ENCODE measurements at places on chromosomes 11 and 22.
A peak's percentile ranks its signal among the peaks of the same experiment; 100 is the strongest.

- no peak for DNase-seq
These were observed 46.2 kb upstream of the A4GALT start for GRCh38 chr22:42766860-42767259.

DNA sequence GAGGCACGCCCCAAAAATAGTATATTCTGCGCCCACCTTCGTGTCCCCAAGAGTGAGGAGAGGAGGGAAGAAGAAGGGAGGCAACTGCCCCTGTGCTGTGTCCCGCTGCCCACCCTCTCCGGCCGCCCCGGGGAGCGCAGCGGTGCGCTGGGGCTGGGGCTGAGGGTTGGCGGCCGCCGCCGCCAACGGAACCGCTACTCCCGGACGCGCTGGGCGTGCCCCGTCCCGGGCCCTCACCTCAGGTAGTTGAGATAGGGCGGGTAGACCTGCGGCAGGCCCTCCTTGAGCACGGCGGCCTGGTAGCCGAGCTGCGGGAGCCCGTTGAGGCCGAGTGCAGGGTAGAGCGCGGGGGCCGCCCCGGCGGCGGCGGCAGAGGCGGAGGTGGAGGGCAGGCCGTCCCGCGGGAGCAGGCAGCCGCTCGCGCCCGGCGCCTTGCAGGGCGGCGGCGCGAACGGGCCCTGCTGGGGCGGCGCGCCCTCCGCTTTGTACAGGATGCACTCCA, 2.4 kb downstream of the PGR start:
- DNase-seq = no peak

DNA sequence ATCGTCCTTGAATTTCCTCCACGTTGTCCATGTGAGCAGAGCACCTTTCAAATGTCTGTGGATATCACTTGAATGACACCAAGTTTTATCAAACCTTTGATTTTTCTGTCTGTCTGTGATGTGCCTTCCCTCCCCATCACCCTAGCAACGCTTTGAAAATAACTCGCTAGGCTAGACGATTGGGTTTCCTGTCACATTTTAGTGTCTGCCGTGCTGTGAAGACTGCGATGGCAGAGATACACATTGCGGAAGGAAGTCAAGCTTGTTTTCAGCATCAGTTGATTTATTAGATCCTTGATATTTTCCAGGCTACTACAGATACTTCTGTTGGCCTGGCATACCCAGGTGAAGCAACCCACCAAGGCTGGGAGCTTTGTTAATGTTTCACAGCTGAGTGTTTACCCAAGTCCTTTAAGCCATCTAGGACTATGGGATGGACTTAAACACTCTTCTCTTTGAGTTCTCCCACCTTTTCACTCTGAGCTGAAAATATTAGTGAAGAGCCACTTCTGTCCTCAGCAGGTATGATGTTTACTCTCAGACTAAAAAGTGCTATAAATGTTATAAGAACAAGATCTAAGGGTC, 93.6 kb upstream of the CD44 start:
- peak; percentile 64 for DNase-seq

- DNase-seq = peak; percentile 54
These were observed 912 bp downstream of the KREMEN1 start for GRCh38 chr22:29073618-29074275.

DNA sequence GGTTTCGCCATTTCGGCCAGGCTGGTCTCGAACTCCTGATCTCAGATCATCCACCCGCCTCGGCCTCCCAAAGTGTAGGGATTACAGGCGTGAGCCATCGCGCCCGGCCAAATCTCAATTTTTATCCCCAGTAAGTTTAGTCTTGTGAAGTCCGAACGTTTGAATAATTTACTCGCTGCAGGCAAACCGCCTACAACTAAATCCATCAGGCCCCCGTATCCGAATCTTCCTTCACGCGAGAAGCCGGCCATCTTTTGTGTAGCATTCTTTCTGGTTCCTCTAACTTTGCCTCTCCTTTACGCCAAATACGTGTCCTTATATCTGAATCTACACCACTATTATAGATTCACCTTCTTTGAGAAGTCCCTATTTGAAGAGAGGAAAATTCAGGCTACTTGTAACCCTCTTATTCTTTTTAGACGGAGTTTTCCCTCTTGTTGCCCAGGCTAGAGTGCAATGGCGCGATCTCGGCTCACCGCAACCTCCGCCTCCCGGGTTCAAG, 581 bp upstream of the EIF3L start:
- peak; percentile 53 for DNase-seq

DNA sequence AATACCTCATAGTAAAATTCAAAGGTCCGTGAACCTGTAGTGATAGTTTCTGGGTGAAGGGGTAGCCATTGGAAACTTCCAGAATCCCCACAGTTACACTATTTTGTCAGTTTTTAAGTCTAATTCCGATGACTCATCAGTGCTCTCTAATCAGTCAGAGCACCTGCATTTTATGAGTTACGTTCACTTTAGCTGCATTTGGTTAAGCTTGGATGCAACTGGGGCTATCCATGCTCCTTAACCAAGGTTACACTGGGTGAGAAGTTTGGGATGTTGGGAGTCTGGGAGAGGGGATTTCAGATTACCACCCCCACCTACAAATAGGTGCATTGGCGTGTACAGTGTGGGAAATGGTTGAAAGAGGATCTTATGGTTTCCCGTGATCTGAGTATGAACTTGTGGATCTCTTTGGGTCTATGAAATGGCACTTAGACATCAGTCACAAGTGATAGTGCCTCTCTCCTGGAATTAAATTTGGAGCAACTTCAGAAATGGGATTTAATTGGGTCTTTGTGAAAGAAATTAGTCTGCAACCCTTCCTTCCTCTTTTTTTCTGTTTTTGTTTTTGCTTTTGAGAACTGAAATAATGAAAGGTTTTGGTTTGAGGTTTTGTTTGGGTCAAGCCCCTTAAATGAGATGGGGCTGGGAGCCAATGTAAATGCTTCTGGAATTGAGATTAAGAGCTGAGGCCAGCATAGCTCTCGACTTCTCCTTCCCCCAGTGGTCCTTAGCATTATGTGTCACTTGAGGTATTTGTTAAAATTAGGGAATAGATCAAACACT, 31.5 kb downstream of the EHF start:
- DNase-seq = no peak

DNA sequence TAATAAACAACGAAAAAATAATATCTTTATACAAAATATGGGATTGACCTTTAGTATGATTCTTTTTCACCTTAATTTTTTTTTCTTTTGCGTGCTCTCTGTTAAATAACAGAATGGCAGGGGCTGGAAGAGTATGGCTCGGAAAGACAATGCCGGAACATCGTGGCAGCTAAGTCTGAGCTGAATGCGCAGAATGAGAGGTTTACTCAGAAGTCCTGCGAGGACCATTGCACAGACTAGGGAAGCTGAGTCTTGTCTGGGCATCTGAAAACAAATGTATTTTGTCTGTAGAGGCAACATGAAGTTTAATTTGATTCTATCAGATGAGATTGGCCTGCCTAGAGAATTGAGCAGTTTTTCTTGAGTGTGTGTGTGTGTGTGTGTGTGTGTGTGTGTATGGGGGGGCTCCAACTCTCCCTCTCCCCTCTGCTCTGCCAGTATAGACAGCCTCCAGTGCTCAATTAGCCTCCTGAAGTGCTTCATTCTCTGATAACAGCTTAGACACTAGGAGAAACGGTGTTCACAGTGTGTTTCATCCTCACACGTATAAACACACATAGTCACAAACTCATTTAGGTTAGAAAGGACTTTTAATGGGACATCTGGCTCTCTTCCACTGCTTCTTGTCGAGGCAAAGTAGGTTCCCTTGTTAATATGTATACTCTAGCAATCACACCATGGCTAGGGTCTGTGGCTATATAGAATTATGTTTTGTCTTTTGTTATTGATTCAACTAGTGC, 244.3 kb upstream of the SORL1-AS1 start:
- no peak for DNase-seq

DNA sequence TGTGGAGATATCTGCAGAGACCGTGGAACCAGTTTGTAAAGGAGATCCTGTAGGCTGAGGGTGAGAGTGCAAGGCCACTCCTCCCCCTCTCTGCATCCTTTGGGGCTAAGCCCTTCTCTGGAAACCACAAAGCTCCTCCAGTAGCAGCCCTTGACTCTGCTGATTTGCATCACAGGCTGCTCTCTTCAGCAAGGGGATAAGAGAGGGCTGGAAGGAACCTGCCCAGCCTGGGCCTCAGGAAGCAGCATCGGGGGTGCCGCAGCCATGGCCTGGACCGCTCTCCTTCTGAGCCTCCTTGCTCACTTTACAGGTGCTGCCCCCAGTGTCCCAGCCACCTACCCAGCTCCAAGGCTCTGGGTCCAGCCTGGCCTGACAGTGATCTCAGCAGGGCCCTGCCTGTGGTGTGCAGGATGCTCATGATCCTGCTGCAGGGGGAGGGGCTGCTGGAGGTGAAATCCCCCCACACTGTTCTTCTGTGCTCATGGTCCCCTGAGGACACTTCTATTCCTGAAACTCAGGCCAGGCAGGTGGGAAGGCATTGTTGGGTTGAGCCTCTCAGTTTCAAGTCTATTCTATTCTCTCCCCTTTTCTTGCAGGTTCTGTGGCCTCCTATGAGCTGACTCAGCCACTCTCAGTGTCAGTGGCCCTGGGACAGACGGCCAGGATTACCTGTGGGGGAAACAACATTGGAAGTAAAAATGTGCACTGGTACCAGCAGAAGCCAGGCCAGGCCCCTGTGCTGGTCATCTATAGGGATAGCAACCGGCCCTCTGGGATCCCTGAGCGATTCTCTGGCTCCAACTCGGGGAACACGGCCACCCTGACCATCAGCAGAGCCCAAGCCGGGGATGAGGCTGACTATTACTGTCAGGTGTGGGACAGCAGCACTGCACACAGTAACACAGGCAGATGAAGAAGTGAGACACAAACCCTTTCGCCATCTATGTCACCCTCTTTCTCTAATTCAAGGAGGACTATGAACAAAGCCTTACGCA, 68.5 kb upstream of the IGLL5 start:
- no peak for DNase-seq

Data from HepG2 (cell line).